ENCODE measurements at places on chromosomes 2 and 18. TPM values are rescaled to one million over a fixed set of nuclear protein-coding genes. Genes with fewer than 3 reads are reported as not detected.
A peak's percentile ranks its signal among the peaks of the same experiment; 100 is the strongest.

RAX gene
- 0.06 TPM for total RNA-seq

DNA sequence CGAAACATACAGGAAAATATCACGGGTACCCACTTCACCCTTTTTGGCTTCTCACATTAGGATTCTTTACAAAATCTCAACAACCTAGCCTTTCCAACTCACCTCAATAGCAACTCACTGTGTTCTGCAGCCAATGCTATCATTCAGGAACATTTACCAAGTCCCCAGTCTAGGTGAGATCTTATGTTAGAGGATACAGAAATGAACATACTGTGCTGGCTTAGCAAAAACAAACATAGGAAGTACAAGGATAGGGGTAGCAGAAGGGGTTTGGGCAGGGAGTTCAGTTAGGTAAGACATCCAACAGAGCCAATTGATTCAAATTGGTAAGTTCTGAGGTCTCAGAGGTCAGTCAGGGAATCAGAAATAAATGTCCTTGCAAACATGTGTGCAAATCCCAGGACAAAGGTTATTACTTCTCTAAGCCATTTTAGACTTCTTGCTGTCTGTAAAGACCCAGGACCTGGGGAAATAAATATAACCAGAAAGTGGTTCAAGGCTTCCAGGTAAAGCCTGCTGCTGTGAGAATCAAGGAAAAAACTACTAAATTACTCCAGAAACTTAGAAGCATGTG, 556.3 kb upstream of the CHAC2 start:
- no peaks in the 10 kb centered on the region for H3K36me3 ChIP-seq
- DNase-seq: no peak
- H3K27me3 ChIP-seq: no peaks in the 10 kb centered on the region
- no peak overlapping the region for H3K4me3 ChIP-seq
- peak overlapping the region; percentile 79 for H3K27ac ChIP-seq
- peaks cover 54% of the 10 kb centered on the region for H3K4me1 ChIP-seq

DNA sequence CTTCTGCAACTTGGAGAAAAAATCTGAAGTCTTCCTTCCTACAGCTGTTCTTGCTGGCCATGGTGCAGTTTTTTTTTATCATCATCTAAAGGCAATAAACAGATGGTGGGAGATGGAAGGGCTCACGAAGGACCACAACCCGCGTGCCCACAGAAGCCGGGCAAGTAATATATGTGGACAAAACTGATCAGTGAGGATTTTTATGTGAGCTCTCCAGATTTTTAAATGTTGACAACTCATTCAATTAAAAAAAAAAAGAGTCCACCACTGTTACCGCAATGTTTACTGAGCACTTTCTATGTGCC, 55.9 kb upstream of the CREB1 start:
- H3K36me3 ChIP-seq: no peaks in the 10 kb centered on the region
- H3K4me3 ChIP-seq: no peak overlapping the region
- no peak overlapping the region for H3K27ac ChIP-seq
- peaks cover 3% of the 10 kb centered on the region for H3K4me1 ChIP-seq
- DNase-seq: no peak

DNA sequence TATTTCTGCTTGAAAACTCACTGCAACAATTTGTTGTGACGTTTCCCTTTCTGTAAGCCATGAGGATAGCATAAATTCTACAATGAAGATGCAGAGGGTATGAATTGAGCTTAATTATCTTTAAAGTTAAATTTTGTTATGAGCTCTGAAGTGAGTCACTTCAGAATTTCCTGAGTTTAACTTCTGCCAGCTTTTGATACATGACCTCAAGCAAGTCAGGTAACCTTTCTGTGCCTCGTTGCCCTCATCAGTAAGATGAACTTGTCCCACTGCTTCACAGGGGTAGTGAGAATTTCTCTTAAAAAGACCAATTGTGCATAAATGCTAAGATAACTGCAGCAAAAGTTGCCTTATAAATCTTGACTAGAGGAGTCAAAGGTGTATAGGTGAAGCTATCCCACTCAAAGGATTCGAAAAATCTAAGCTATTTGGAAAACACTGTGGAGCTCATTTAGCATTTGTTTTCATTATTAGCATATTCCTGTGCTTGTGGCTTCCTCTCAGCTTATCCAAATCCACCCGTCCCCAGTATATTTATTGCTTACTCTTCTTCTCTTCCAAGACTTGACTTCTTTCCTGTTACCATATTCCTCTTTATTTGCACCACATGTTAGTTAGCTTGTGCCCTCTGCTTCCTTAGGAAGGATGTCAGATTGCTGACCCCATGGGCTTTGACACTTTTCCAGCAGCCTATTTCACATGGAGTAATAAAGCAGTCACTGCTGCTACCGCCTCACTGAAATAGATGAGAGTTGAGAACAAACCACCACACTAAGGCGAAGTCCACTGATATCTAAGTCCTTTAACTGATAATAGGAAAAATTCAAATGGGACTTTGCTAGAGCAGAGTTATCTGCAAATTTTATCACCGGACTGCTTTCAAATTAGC, 428.6 kb downstream of the ERBB4 start:
- H3K36me3 ChIP-seq: no peaks in the 10 kb centered on the region
- H3K27ac ChIP-seq: no peak overlapping the region
- no peak overlapping the region for H3K4me3 ChIP-seq
- no peaks in the 10 kb centered on the region for H3K27me3 ChIP-seq

DNA sequence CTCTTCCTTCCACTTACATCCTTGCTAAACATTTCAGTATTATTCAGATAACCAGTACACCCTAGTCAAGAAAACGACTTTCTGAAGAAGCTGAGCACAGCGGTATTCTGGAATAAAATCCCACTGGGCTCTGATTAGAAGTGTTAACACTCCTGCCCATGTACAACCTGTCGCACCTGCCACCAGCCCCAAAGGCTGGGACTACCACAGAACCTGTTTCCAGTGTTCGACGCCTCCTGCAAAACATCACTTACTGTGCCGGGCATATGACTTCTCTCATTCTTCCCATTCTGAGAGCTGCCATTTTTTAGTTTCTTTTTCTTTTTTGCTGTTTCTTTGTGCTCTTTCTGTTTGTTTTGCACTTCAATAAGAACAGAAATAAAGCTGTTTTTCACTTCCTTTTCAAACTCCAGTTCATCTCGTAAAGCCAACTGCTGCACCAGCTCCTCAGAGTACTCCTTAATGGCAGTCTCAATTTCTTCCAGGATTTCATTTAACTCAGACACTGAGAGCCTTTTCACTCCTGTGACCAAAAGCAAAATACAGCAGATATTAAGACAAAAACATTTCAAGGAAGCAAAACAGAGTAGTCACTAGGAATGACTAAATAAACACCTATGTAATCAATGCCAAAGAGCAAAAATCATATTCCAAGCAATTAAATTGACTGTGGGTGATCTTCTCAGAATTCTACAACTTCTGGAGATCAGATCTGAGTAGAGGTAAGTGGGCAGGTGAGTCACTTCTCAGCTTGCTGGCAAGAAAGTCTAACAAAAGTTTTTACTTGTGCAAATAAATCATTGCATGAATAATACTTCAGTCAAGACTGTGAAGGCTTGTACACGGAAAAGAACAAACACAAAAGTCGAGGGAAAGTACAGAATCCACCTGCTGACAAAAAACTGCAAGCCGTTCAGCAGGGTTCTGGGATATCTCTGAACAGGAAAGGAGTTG, 19.3 kb downstream of the FEZ2 start:
- peaks cover 32% of the 10 kb centered on the region for H3K36me3 ChIP-seq
- no peak overlapping the region for H3K4me3 ChIP-seq
- H3K27ac ChIP-seq: no peak overlapping the region
- H3K27me3 ChIP-seq: no peaks in the 10 kb centered on the region
